ENCODE measurements at places on chromosomes 12 and 14. TPM values are rescaled to one million over a fixed set of nuclear protein-coding genes. Genes with fewer than 3 reads are reported as not detected.
A peak's percentile ranks its signal among the peaks of the same experiment; 100 is the strongest.

GRCh38 chr12:78928200-78929074 lies 63.9 kb downstream of the SYT1 start:
- DNase-seq = peak; percentile 1

DNA sequence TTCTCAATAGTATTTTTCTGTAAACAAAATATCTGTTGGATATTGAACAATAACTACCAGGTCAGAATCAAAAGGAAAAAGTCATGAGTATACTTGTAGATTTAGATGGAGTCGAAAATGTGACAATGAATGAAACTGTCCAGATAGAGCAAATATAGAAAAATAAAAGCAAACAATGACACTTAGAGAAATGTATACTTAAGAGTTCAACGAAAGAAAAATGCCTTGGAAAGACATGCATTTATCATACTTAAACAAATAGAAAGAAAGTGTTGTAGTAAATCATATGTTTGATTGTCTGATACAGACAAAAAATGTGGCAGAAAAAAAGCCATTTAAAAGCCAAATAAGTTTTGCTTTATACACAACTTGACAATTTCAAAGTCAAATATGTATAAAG lies 571.2 kb upstream of the MGAT4C start:
- DNase-seq = no peak

DNA sequence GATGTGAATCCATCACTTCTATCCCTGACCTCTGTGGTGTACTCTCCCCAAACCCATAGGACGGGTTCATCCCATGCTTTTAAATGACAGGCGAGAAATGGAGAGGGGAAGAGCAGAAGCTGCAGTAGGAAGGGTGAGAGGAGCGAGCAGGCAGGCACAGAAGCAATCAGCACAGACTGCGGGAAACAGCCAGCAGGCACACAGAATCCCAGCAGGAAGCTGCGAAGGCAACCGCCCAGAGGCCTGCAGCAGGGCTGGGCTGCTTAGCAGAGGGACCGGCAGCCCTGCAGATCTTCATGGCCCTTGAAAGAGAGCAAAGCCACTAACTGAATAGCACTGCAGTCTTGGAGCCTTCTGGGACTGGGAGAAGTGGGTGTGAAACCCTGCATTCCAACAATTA lies 287.0 kb upstream of the FKBP4 start:
- DNase-seq = no peak

DNA sequence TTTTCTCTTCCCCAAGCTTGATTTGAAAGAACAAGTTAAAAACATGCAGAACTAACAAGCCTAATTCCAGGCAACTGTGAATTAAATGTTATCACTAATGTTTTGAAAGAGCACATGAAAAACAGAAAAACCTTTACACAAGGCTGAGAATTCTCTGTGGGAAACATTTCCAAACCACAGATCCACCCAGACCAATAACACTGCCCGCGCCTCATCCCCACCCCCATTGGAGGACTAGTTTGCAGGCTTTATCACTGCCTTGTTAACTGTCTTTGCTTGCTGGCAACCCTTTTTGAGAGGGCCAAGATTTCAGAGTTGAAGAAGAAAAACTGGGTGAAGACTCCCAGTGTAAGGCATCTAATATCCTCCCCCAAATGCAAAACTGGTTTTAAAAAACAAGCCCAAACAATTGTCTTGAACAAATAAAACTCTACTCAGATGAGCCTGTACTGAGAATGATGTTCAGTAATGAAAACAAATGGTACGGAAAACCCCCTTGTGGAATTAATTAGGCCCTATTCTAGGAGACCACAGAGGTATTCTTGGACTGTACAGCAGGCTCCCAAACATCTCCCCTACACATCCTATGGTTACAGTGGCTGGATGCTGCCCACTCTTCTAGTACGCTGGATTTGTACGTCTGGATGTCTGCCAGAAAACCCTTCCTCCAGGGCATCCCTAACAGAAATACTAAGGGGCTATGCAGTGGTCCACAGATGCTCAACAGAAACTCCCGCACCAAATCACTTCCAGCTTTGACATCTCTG lies 5.8 kb downstream of the MAX start:
- DNase-seq = no peak

CDC42BPB gene
- 131 TPM for total RNA-seq
